Pancreas (tissue), 10 donors: ENCODE measurements at places on chromosomes 2 and 18.

GRCh38 chr2:236546561-236547002 lies 23.0 kb upstream of the ACKR3 start:
- H3K4me3 ChIP-seq, result no peak overlapping the region
- H3K36me3 ChIP-seq, result no peaks in the 10 kb centered on the region
- H3K27ac ChIP-seq, result no peak overlapping the region
- H3K4me1 ChIP-seq, result no peaks in the 10 kb centered on the region
- no peak for DNase-seq

DNA sequence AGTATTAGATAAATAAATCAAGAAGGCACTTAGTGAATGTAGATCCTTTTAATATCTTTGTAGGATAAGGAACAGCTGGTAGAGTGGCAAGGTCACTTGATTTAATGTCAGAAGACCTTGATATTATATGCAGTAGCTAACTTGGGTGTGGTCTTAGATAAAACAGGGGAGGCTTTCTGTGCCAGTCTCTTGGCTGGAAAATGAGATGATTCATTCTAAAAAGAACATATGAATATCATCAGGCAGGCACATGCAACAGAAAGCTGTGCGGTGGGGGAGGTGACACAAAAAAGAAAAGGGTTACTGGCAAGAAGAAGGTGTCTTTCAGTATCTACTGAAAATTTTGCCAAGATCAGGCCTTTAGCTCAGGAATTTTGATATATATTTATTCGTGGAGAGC lies 931.7 kb upstream of the CELF4 start:
- no peak overlapping the region for H3K4me3 ChIP-seq
- H3K27ac ChIP-seq, result no peak overlapping the region
- no peaks in the 10 kb centered on the region for H3K36me3 ChIP-seq
- DNase-seq, result no peak

GRCh38 chr2:68475576-68475975 lies 8.2 kb downstream of the APLF start:
- peaks cover 8% of the 10 kb centered on the region for H3K4me1 ChIP-seq
- H3K36me3 ChIP-seq, result no peaks in the 10 kb centered on the region
- no peak for DNase-seq
- H3K27ac ChIP-seq, result no peak overlapping the region

- H3K36me3 ChIP-seq, result no peaks in the 10 kb centered on the region
- H3K4me1 ChIP-seq, result peaks cover 24% of the 10 kb centered on the region
- DNase-seq, result no peak
- no peak overlapping the region for H3K27ac ChIP-seq
Observed at GRCh38 chr2:120466704-120467054, 120.7 kb downstream of the INHBB start.

DNA sequence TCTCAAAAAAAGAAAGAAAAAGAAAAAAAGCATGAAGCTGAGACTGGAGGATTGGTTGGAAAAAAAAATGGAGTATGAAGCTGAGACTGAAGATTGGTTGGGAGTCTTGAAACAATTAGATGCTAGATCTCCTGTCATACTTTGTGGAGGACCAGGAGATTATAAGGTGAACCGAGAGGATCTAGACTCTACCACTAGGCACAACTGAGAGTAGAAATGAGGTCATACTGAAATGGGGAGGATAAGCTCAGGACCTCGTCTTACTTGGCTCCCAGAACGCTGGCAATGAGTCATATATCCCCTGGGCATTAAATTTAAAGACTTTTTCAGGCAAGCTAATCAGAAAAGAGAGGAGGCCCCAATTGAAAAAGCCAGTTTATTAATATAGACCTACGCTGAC lies 3.3 kb upstream of the ORC2 start:
- H3K4me1 ChIP-seq, result peaks cover 3% of the 10 kb centered on the region
- no peaks in the 10 kb centered on the region for H3K27me3 ChIP-seq
- no peak overlapping the region for H3K4me3 ChIP-seq
- H3K27ac ChIP-seq, result no peak overlapping the region

DNA sequence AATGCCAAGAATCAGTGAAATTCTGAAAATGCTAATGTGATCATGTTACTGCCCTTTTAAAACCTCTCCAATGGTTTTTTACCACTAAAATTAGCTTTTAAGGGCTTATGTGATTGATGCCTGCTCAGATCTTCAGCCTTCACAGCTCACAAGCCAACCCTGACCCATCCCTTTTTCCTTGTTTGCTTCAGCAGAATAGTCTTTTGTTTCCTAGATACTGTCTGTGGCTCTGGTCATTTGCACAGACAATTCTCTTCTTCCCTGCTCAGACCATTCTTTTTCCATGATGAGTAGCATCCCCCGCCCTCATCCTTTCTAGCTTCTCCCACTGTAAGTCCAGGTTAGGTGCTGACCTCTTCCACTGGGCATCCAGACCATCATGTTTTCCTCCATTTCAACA lies 164.9 kb upstream of the NT5C1B start:
- DNase-seq, result no peak
- H3K4me3 ChIP-seq, result no peak overlapping the region
- H3K4me1 ChIP-seq, result no peaks in the 10 kb centered on the region
- H3K27ac ChIP-seq, result no peak overlapping the region
- no peaks in the 10 kb centered on the region for H3K27me3 ChIP-seq

DNA sequence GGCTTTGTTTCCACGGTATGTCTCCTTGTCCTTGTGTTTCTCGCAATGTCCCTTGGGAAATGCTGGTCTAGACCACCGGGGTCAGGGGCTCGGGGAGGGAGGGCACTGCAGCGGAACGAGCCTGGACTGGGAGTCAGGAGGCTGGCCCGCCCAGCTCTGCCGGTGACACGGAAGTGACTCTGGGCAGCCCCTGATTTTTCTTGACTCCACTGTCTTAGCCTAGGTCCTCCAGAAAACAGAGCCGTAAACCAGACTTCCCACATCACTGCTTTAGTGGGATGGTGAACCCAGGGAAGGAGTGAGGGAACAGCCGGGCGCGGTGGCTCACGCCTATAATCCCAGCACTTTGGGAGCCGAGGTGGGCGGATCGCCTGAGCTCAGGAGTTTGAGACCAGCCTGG lies 144.2 kb downstream of the ASB1 start:
- H3K36me3 ChIP-seq, result no peaks in the 10 kb centered on the region
- H3K4me3 ChIP-seq, result no peak overlapping the region
- H3K27ac ChIP-seq, result no peak overlapping the region
- no peaks in the 10 kb centered on the region for H3K4me1 ChIP-seq
- no peaks in the 10 kb centered on the region for H3K27me3 ChIP-seq

GRCh38 chr18:72063001-72063400 lies 481.1 kb downstream of the CBLN2 start:
- no peaks in the 10 kb centered on the region for H3K4me1 ChIP-seq
- H3K27me3 ChIP-seq, result no peaks in the 10 kb centered on the region

DNA sequence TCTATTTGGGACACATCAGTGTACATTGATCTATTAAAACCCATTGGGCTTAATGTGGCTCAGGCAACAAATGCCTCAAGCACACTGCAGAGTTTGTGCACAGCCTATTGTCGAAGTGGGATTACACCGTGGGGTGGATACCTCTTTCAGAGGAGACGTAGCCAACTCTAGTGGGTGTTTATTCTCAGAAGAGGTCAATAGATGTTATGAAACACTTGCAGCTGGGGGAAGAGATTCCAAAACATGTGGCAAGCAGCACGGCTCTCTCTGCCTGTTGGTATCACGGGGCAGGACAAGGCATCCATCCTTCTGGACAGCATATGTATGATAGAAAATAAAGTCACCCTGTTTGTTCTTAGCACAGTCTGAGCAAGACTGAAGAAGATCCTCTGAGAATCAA lies 121.4 kb upstream of the COPS8 start:
- H3K27me3 ChIP-seq, result no peaks in the 10 kb centered on the region
- DNase-seq, result no peak
- H3K4me3 ChIP-seq, result no peak overlapping the region
- no peaks in the 10 kb centered on the region for H3K36me3 ChIP-seq

DNA sequence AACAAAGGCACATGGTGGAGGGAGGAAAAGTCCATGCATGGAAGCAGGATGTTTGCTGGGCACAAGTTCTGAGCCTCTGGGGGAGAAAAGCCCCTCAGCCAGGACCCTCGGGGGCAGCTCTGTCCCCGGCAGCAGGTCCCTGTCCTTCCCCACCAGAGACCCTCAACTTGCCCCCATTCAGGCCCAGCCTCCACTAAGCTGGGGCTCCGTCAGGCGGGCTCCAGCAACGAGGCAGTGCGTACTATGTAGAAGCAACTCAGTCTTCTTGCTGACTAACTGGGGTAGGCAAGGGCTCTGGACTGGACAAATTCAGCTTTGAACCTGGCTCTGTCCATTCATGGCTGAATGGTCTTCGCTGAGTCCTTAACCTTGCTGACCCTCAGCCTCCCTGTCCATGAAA lies 23.0 kb downstream of the CFAP65 start:
- DNase-seq, result no peak
- no peaks in the 10 kb centered on the region for H3K4me1 ChIP-seq
- no peaks in the 10 kb centered on the region for H3K27me3 ChIP-seq
- no peak overlapping the region for H3K27ac ChIP-seq
- H3K36me3 ChIP-seq, result no peaks in the 10 kb centered on the region
- H3K4me3 ChIP-seq, result no peak overlapping the region

GRCh38 chr18:31722369-31722957 lies 38.1 kb upstream of the B4GALT6 start:
- DNase-seq, result peak; percentile 85
- H3K27me3 ChIP-seq, result no peaks in the 10 kb centered on the region
- H3K4me3 ChIP-seq, result no peak overlapping the region
- no peaks in the 10 kb centered on the region for H3K4me1 ChIP-seq

GRCh38 chr2:149040451-149040850 lies 2.0 kb downstream of the LYPD6B start:
- no peak for DNase-seq
- no peak overlapping the region for H3K27ac ChIP-seq
- H3K4me1 ChIP-seq, result no peaks in the 10 kb centered on the region
- H3K27me3 ChIP-seq, result no peaks in the 10 kb centered on the region

DNA sequence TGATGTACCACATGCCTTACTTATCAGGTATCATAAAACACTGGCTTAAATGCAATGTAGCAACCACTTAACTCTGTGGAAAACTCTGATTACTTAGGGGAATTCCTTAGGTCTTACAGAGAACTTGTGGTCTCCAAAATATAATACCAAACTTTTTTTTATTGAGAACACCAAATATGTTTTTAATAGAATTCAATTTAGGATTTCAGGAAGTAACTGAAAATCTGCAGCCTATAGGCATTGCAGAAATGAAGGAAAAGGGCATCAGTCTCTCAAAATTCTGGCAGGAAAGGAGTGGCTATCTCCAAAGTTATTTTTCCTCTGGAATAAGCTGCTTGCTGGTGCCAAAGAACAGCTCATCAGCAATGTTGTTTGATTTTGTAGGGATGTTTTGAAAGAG lies 105.3 kb upstream of the UGP2 start:
- no peaks in the 10 kb centered on the region for H3K36me3 ChIP-seq
- H3K4me3 ChIP-seq, result no peak overlapping the region
- H3K27ac ChIP-seq, result no peak overlapping the region
- peaks cover 26% of the 10 kb centered on the region for H3K4me1 ChIP-seq

DNA sequence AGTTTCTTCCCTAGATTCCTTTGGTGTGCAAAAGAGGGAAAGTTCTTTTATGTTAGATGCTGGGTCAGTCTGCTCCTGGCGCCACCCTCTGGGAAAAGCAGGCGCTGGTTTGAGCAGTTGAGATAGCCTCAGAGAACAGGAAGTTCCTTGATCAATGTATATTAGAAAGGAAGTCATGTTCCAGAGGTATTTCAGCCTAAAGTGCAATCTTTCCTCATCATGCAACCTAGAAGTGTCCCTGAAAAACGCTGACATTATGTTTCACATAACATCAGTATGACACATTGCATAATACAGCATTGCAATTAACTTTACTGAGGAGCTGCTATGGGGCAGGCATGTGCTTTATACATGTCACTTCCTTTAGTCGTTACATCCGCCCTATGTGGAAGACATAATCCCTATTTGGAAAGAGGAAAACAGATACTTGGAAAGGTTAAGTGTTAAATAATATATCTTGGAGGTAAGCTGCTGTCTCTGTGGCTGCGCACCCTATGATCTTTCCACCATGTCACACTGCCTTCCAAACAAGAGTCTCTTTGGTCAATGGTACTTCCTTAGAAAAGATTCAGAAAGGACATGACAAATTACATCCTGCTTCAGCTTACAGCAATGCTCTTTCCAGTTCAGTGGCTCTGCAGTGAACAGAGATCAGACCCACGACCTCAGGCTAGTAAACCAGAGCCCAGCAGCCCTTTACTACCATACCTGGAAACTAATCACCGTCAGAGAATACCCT lies 369.7 kb downstream of the RAD51AP2 start:
- H3K27ac ChIP-seq, result no peak overlapping the region
- no peaks in the 10 kb centered on the region for H3K4me1 ChIP-seq

- no peak for DNase-seq
- H3K4me1 ChIP-seq, result no peaks in the 10 kb centered on the region
- H3K27ac ChIP-seq, result no peak overlapping the region
- no peak overlapping the region for H3K4me3 ChIP-seq
Observed at GRCh38 chr2:186269536-186269935, 216.5 kb upstream of the ZC3H15 start.

- no peak overlapping the region for H3K4me3 ChIP-seq
- no peak for DNase-seq
Observed at GRCh38 chr2:108998911-108999310, 9.9 kb upstream of the EDAR start.

GRCh38 chr18:59208602-59209125 lies 11.3 kb upstream of the GRP start:
- H3K36me3 ChIP-seq, result no peaks in the 10 kb centered on the region
- no peak overlapping the region for H3K4me3 ChIP-seq
- DNase-seq, result no peak
- no peak overlapping the region for H3K27ac ChIP-seq
- H3K27me3 ChIP-seq, result no peaks in the 10 kb centered on the region
- H3K4me1 ChIP-seq, result no peaks in the 10 kb centered on the region
